ENCODE measurements at places on chromosomes 3 and 15. TPM values are rescaled to one million over a fixed set of nuclear protein-coding genes. Genes with fewer than 3 reads are reported as not detected.

IQCF5 gene
- not detected for total RNA-seq

FGF12 gene
- total RNA-seq, result 0.09 TPM

PLCB2 gene
- 0.23 TPM for total RNA-seq

SERINC4 gene
- not detected for total RNA-seq
